ENCODE measurements at places on chromosomes 1 and 21.

DNA sequence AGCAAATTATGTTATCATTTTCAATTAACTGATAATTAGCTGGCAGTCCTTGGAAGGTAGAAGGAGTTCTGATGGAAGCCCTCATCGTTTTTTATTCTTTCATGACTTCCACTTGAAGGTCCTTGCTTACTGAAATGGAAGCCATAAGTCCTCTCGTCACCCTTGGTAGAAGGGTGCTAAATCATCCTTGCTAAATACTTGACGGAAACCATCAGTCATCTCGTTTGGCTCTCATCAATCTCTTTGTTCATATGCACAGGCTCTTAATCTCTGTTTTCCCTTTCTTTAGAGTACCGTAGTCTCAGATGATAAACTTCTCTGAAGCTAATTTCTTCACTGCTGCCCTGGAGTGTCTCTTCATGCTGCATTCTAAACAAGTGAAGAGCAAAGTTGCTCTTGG lies 34.5 kb downstream of the UCK2 start:
- DNase-seq, result no peak

GRCh38 chr1:116748272-116748671 lies 6.0 kb upstream of the CD2 start:
- DNase-seq, result no peak

DNA sequence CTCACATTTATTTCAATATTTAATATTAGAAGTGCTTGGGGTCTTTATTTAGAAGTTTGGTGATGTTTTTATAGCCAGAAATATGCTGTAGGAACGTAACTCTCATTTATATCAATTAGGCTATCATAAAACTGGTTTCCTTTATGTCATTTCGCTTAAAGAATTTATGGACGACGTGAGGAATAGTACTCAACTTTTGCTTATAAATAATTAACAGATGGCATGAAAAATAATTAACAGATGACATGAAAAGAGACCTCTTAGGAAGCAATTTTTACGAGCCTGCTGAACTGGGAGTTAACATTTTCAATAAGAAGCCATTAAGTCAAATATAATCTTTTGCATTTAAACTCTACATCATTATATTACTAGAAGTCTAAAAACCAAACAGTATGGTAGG lies 123.5 kb downstream of the OLFML2B start:
- DNase-seq, result no peak

GRCh38 chr1:84795966-84796600 lies 96.9 kb downstream of the LPAR3 start:
- DNase-seq, result no peak

DNA sequence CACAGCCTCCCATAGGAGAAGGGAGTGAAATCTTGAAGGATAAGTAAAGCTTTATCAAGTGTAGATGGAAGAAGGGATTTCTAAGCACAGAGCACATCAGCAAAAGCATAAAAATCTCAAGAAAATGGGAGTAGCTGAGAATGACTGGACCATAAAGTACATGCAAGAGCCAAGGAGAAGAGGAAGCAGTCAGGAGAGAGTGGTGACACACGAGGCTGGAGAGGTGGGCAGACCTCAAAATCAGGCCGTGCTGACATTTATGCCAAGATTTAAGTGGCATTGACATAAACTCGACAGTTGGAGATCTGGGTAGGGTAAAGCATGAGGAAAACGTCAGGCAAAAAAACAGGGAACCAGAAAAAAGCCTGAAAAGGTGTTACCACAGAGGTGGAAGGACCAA lies 62.3 kb downstream of the GFI1 start:
- no peak for DNase-seq

DNA sequence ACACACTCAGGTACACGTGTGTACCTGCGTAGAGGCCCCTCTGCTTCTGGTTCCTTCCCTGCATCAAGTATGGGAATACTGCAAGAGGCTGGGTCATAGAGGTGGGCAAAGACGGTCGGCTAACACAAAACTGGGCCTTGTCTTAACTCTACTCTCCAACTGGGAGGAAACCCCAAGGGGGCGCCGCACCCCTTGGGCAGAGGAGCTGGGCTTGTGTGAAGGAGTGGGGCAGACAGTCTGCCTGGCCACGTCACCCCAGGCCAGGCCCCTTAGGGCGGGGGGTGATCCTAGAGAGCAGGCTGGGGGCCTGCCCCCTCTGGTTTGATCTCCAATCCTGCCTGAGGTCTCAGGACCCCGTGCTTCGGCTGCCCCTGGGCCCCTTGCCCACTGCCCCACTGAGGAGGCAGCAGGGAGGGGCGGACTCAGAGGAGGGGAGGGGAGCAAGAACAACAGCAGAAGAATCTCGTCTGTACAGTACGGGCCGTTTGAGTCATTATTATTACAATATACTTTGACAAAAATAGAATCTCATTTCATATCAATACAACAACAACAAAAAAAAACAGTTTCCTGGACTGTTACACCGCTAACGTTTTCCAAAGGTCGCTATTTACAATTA lies 34.7 kb downstream of the MEF2D start:
- no peak for DNase-seq
